ENCODE measurements at places on chromosomes 6 and 20.

- DNase-seq, result no peak
Measured at GRCh38 chr6:166620478-166621113, 6.5 kb downstream of the RPS6KA2 start.

- peak; percentile 62 for DNase-seq
Measured at GRCh38 chr6:13711733-13712598, at the start of gene RANBP9. TSS of gene RANBP9 (minus strand) at chr6:13711835. CDS start at chr6:13711505, 330 bp downstream.

GRCh38 chr20:47724396-47724795 is 60.9 kb downstream of the SULF2 start:
- no peak for DNase-seq

- no peak for DNase-seq
Measured at GRCh38 chr6:136438441-136438840, 111.8 kb downstream of the MAP7 start.

DNA sequence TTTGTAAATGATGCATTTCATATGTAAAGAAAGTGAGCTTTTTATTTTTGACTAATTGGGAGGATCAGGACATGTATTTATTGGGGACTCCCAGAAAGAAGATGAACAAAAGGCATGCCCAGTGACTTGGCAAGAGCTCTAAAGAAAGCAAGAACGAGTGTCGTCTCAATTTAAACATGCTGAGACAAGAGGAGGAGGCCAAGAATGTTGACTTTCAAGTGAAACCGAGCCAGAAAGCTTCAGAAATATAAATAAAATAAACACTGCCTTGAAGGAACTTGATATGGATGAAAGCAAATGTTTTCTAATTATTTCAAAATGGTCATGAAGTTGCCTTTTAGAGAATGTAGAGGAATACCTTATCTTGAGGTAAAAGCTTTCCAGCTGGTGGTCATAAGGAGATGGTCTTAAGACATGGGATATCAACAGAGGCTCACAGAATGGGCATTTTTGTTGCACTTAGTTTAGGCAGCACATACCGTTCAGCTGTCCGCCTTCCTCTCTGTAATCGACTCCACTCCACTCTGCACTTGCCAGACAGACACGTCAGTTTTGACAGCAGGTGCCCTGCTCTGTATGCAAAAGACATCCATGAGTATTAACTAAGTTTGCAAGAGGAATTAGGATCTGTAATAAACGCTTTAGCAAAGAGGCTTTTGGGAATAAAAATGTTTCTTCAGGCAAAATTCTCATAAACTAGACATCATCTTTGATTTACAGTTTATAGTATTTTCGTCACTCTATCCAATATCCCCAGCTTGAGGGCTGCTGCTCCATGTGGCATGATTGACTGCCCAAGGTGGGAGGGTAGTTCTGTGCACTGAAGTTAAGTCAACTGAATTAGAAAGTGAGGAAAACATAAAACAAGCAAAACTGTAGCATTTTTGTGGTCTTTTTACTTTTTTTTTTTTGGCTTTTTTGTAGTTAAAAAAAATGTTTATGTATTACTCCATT is 613.1 kb downstream of the PKHD1 start:
- DNase-seq, result no peak

DNA sequence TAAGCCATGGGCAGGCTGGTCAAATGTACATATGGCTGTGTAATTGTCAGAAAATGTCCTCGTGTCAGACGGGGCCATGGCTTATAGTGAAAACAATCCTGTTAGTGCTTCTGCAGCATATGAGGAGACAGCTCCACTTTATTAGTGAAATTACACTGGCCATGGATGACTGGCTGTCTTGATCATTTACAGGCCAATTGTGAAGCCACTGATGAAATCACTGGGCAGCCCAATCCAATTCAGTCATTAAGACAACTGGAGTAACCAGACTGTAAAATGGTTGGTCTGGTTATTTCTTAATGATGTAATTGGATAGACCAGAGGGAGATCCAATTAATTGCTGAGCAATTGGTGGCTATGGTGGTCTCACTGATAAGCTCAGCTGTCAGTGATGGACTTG is 749.5 kb downstream of the KIF16B start:
- no peak for DNase-seq

- no peak for DNase-seq
Measured at GRCh38 chr20:39282619-39283092, 320.5 kb downstream of the DHX35 start.

GRCh38 chr20:61169874-61170273 is 82.2 kb upstream of the CDH4 start:
- DNase-seq, result no peak

- DNase-seq, result no peak
Measured at GRCh38 chr6:47179286-47179685, 130.4 kb downstream of the TNFRSF21 start.

DNA sequence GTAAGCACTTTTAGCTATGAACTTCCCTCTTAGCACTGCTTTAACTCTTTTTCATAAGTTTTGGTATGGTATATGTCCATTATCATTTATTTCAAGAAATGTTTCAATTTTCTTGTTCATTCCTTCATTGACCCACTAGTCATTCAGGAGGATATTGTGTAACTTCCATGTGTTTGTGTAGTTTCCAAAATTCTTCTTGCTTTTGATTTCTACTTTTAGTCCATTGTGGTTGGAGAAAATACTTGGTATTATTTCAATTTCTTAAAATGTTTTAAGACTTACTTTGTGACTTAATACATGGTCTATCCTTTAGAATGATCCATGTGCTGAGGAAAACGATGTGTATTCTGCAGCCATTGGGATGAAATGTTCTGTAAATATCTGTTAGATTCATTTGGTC is 176.5 kb downstream of the CENPW start:
- DNase-seq, result no peak

GRCh38 chr6:164897523-164898235 is 411.7 kb downstream of the C6orf118 start:
- DNase-seq, result no peak

- no peak for DNase-seq
Measured at GRCh38 chr6:37558168-37558567, 58.5 kb upstream of the CCDC167 start.

GRCh38 chr20:17888044-17888443 is 80.5 kb downstream of the SNX5 start:
- DNase-seq, result no peak

- DNase-seq, result no peak
Measured at GRCh38 chr6:159682295-159682694, 10.7 kb downstream of the SOD2 start.

GRCh38 chr6:105199711-105200110 is 19.9 kb upstream of the POPDC3 start:
- no peak for DNase-seq

- DNase-seq, result no peak
Measured at GRCh38 chr20:31857861-31858759, 12.2 kb downstream of the DUSP15 start.

GRCh38 chr20:9454791-9455190 is 59.6 kb upstream of the LAMP5 start:
- DNase-seq, result no peak

- no peak for DNase-seq
Measured at GRCh38 chr6:20033697-20034407, 178.4 kb downstream of the MBOAT1 start.

DNA sequence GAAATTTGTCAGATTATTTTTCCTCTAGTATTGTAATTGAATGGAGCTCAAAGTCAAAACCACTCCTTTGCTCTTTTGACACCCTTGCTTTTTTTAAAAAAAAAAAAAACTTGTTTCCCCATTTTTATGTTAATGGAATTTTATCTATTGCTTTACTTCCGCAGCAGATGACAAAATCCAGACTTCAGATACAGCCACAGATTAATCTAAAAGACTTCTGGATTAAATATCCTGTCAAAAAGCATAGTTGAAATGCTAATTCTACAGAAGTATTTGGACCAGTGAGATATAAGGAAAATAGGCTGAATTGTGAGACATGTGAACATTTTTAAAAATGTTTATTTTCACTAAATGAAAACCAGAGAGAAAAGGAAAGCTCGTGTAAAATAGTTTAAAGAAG is 341.4 kb downstream of the BMP2 start:
- no peak for DNase-seq

DNA sequence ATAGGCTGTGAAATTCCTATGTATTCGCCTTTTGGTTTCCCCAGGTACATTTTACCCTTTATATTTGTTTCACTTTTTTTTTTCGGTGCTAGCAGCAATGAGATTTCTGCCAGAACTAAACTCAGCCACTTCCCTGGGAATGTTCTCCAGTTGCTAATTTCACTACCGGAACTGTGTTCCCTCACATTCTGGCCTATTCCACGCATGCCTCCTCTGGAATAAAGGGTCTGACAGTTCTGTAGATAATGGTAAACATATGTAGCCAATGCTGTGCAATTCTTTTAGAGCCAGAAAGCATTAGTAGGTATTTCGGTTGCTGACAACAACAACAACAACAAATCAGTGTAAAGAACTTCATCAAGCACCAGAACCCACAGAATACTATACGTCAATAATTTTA is 96.1 kb upstream of the TBX18 start:
- DNase-seq, result no peak

GRCh38 chr6:77433888-77434287 is 29.4 kb downstream of the HTR1B start:
- no peak for DNase-seq

DNA sequence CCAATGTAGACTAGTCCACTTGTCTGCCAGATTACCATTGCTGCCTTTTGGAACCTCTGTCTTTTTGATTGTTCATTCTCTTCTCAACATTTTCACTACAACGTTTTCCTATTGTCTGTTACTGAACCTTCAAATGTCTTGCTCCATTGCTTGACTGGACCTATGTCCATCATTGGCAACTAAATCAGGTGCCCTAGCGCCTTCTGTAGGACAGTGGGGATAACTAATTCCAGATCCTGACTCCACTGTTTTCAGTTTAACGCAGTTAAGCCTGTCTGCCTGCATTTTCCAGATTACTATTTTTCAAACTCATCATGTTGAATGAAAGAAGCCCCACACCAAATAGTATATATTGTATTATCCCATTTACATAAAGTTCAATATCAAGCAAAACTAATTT is 433.6 kb downstream of the RNF144B start:
- DNase-seq, result no peak

DNA sequence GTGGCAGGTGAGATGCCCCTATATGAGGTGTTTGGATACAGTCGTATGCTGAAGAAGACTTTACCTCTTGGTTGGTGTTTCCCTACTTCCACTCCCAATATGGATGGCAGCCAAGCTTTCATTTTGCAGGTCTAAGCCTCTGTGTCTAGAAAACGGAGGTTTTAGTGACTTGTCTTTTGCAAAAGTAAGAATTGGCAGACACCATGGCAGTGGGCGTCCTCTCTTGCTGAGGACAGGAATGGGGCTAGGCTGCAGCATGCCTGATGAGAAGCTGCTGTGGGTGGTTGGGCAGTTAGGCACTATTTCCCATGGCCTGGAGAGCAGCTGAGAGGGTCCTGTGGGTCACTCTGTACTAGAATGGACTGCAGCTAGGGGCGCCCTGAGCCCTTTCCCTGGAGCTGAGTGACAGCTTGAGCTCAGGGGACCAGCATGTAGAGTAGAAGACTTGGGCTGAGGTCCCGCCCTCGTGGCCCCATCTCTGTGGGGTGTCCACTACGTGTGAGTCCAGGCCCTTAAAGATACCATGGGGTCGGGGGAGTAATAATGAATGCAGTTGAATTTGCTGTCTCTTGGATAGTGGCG is 127.4 kb downstream of the CDH26 start:
- DNase-seq, result no peak

DNA sequence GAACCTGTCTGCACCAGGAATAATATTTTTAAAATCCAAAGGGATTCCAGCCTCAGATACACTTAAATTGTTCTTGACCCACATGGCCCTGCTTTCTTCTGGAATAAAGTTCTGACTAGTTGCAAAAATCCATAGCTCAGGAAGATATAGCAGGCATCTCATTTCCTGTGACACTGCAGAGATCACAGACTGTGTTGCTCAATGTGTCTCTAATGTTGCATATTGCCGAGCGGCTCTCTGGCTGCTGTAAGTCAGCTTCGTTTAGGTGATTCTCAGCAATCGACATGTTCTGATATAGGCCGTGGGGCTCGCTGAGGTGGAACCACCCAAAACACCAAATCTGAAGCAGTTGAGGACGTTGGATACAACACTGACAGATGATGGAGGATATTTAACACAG is 498.3 kb upstream of the AGPAT4 start:
- DNase-seq, result no peak

DNA sequence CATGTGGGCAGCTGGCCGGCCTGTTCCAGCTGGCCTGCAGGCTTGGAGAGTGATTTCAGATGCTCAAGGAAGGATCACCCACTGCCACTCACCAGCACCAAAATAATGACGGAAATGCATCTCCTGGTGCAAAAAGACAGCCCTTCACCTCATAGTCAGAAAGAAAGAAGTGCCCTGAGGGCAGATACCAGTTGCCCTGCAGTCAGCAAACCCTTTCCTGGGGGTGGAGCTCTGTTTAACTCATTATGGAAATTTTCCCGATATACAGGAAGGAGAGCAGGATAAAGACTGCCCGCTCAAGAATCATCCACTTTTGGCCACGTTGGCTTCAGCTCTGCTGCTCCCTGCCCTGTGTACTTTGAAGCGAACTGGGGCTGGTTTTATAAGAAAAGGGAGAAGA is 127.9 kb downstream of the GRM4 start:
- no peak for DNase-seq

GRCh38 chr20:62390317-62391164 is 3.6 kb downstream of the RPS21 start:
- no peak for DNase-seq

- no peak for DNase-seq
Measured at GRCh38 chr6:130969791-130970491, 93.1 kb downstream of the EPB41L2 start.

- no peak for DNase-seq
Measured at GRCh38 chr6:328136-328670, 35.9 kb downstream of the DUSP22 start.

DNA sequence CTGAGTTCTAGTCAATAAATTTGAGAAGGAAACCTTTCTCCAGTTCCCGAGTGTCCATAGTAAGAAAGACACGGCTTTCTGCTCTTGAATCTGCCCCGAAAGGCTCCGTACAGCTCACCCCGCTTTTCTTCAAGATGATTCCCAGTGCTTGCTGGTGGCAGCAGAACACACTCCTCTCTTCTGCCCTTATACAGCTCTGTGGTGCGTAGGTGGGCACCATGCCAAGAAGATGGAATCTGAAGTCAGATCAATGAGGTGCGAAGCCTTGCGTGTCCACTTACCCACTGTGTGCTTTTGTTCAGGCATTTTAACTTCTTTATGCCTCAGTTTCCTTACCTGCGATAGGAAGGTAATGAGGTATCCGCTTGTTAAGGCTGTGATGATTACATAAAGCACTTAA is 142.2 kb downstream of the WDR27 start:
- DNase-seq, result no peak

GRCh38 chr6:146190581-146190980 is 161.7 kb downstream of the GRM1 start:
- DNase-seq, result no peak

DNA sequence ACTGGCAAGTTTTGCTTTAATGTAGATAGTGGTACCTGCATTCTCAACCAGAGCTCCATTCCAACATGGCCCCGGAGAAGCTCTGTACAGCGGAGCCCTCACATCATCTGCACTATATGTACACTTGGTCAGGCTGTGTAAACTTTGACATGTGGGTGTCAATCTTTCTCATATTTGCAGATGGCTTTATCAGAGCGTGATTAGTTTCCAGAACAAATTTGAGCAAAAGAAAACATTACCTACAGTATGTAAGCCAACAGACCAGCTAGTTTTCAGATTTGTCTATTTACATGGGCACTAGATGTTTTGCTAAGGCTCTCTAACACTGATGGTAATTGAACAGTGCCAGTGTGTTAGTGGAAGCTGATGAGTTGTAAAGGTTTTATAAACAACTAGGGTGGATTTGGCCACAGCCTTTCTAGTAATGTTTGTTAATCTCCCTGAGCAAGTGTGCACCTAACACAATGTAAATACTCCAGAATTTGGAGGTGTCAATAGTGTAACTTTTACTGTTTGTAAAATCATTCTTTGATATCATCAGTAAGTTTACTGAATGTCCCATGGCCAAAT is 131.8 kb downstream of the FOXA2 start:
- DNase-seq, result no peak
